ENCODE measurements at places on chromosomes 5 and 9.
A peak's percentile ranks its signal among the peaks of the same experiment; 100 is the strongest.

DNA sequence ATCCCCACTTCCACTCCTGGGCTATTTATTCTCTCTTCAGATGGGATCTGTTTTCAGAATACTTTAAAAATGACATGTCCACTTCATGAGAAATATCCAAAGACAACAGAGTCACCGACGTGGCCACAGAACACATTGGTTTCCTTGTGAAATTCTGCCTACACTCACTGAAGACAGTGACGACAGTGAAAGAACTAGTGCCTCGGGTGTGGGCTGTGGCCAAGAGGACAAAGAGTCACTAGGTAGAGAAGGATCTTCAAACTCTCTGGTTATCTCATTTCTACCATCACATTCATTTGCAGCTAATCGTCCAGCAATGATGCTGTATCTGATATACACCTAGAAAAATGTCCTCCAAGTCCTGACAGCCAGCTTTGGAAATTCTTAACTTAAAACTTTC is 59.1 kb downstream of the HABP4 start:
- DNase-seq = no peak

DNA sequence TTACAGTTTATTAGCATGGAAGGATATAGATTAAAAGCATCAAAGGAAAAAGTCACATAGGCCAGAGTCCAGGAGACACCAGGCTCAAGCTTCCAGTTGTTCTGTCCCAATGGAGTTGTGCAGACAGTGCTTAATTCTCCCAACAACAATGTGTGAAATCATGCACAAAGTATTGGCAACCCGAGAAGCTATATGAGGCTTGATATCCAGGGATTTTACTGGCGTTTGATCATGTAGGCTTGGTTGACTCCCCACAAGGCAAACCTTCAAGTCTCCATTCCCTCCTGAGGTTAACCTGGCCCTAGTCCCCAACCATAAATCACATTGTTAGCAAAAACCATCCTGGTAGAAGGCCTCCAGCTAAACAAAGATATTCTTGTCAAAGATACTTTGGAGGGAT is 141.5 kb downstream of the ADAMTS19 start:
- no peak for DNase-seq

DNA sequence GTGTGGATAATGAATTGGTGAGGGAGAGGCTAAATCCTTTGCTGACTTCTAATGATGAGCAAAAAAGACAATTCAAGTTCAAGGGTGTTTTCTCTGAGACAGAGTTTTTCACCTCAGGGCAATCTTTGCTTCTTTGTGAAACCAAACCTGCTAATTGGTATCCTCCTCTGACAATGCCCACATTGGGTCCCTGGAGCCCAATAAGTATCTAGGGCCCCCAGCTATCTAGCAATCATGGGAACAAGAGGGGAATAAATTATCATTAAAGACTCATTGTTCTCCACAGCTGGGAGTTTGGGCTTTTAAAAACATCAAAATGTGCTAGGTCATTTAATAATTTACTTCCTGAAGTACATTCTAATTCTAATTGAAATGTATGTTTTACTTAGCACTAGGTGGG is 227.3 kb downstream of the TMEM167A start:
- no peak for DNase-seq

DNA sequence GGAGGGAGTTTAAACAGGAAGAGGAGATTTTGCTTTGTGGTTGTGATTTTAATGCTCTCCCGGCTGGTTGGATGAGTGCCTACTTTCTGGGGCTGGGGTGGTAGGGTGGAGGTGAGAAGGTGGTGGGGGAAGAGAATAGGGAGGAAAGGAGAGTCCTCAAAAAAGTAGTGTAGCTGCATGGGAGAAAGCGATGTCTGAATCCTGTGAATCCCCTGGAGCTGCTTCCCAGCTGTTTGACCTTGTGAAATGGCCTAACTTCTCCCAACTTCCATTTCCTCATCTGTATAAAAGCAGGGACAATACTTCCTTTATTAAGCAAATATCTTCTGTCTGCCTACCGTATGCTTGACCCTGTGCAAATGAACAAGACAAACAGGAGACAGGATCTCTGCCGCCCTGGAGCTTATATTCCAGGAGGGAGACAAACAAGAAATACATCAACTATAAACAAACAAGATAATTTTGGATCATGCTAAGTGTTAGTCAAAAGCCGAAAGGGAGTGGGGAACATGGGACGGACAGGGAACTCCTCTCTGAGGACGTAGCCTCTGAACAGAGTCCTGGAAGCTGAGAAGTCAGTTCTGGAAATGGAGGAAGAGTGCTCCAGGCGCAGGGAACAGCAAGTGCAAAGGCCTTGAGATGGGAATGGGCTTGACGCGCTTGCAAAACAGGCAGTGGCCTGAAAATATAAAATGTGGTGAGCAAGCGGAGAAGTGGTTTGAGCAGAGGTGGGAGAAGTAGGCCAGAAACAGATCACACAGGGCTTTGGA is 103.5 kb downstream of the SPRY4 start:
- no peak for DNase-seq

- DNase-seq = no peak
Observed at GRCh38 chr9:37952731-37953130, 48.8 kb upstream of the SLC25A51 start.

GRCh38 chr5:174843263-174844250 is 119.2 kb downstream of the MSX2 start:
- no peak for DNase-seq

- peak; percentile 95 for DNase-seq
Observed at GRCh38 chr9:120875954-120876841, 790 bp downstream of the PHF19 start.

GRCh38 chr9:35035851-35036701 is 36.3 kb downstream of the VCP start:
- DNase-seq = peak; percentile 33

GRCh38 chr9:76643399-76644117 is 120.7 kb upstream of the PCA3 start:
- DNase-seq = peak; percentile 49

DNA sequence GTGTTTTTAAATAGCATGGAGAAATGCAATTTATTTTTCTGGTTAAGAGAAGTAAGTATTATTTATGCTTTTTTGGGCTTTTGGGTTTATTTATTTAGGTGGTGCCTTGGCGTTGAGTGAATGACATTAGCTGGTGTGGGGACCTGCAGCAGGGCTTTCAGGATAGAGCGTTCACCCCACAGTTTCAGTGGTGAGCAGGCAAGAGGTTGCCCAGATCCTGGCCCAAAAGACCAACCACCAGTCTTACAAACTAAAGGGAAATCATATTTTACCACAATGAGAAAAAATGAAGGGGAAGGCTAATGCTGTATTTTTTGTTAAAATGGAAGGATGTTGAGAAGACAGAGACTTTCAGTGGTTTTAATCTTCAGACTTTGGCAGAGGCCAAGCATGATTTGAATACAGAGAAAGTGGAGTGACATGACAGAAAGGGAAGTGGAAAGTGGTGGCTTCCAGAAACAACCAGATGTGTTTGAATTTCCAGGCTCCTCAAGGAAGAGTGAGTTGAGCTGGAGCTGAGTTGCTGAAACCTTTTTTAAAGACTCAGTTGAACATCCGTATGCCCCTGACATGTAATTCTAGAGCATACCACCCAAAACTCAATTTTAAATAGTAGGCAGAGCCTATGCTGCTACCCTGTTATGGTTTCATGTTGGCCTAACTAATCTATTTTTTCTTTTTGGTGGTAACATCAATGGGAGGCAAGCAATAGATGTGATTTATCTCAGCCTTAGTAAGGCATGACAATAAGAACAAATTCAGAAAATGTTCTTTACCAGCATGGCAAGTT is 94.8 kb downstream of the AOPEP start:
- DNase-seq = peak; percentile 58

GRCh38 chr9:128168731-128169308 is 8.8 kb downstream of the BBLN start:
- no peak for DNase-seq

Data from GM10248 (cell line).